ENCODE measurements at places on chromosomes 2 and 18.

DNA sequence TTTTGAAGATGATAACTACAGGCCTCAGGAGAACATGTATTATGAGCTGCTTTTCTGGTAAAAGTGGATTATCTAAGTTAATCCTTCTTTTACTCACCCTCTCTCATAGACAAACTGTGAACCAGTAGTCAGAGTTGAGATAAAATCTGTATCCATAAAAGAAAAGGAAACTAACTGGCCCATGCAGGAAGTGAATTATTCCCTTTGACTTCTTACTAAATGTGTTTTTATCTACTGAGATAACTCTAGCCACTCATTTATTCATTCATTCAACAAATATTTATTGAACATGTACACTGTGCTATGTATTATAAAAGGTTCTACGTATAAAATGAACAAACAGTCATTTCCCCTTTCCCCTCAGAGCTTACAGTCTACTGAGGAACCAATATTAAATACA is 10.0 kb downstream of the WDR35 start:
- no peak for DNase-seq

DNA sequence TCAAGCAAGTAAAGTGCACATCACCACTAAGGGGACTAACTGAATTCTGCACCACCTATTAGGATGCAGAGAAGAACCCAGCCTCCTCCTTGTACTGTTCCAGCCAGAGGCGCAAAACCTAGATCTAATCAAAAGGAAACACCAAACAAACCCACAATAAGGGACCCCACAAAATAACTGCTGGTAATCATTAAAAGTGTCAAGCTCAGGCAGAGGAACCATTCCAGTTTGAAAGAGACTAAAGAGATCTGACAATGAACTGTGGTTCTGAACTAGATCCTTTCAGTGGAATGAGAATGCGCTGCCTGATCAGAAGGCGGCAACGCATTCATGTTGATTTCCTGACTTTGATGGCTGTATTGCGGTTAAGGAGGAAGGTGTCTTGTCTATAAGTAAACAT is 16.8 kb downstream of the HDLBP start:
- DNase-seq: no peak

DNA sequence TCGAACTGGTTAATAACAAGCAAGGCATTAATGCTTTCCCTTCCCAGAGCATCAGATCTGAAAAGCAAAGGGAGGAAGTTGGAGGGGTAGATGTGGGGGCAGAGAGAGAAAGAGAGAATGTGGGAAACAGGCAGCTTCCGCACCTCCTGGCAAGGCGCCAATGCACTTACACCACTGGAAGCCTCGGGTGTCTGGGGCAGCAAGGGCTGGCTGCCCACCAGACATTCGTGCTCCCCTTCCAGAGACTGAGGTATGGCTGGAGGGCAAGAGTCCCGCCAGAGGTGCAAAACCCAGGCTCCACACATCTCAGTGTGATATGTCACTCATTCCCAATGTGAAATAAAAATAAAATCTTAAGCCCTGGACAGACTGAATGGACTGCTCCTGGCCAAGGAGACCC is 46.4 kb downstream of the TEX51 start:
- DNase-seq: no peak

GRCh38 chr2:27622921-27623384 is 5.9 kb downstream of the CCDC121 start:
- peak; percentile 39 for DNase-seq

- no peak for DNase-seq
Observed at GRCh38 chr18:23283916-23284430, 148.7 kb downstream of the CABLES1 start.

DNA sequence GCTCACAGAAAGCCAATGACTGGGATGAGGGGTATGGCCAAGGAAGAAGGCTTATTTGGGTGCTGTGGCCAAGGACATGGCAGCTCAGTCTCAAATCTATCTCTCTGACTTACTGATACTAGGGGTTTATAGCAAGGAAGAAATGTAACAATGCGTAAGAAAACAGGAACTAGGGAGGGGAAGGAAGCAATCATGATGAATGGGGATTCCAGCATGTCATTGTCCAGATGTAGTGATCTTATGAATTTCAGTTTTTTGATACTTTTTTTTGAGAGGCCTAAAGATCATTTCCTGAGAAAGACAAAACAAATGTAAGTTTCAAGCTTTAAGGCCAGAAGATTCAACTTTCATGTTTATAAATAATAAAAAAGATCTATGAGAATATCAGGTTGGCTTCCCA is 298.6 kb upstream of the FAM98A start:
- no peak for DNase-seq

DNA sequence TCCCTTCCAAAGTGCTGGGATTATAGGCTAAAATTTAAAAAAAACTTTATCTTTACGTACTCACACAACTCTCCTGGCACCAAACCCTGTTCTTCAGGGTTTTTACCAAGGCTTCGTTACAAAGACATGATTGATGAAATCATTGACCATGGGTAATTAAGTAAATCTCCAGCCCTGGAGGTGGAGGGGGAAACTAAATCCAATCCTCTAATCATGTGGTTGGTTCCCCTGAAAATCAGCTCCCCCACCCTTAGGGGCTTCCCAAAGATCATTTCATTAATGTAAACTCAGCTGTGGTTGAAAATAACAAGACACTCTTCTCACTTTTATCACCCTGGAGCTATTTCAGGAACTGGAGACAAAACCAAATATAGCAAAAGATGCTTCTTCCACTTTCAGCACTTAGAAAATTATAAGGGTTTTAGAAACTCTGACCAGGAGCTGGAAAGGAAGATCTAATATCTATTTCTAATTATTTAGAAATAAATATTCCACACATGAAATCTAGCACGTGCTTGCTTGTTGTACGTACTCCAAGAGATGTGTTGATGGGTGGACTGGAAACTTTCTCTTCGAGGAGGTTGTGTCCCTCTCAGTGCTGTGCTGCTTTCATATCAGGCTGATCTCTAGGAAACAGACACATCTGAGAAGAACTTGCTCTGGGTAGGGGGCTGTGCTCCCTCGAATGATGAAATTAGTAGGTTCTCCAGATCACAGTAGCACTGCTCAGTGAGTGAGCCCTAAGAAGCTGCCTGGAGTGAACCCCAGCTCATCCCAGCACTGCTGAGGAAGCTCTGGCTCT is 67.2 kb downstream of the SMAD4 start:
- DNase-seq: no peak

- DNase-seq: no peak
Observed at GRCh38 chr2:234827096-234827860, 124.5 kb upstream of the SH3BP4 start.

GRCh38 chr2:9525266-9525665 is 30.4 kb downstream of the ADAM17 start:
- DNase-seq: no peak

GRCh38 chr2:152571048-152571766 is 146.1 kb downstream of the PRPF40A start:
- DNase-seq: no peak

GRCh38 chr2:219128396-219128795 is 32.2 kb downstream of the NHEJ1 start:
- DNase-seq: no peak
